CD8-positive, alpha-beta T cell (primary cell): ENCODE measurements at places on chromosomes 4 and X.

- no peak for DNase-seq
Measured at GRCh38 chr4:119035951-119036737, 99.5 kb upstream of the MYOZ2 start.

- DNase-seq, result no peak
Measured at GRCh38 chr4:8835521-8836365, 35.9 kb downstream of the HMX1 start.

DNA sequence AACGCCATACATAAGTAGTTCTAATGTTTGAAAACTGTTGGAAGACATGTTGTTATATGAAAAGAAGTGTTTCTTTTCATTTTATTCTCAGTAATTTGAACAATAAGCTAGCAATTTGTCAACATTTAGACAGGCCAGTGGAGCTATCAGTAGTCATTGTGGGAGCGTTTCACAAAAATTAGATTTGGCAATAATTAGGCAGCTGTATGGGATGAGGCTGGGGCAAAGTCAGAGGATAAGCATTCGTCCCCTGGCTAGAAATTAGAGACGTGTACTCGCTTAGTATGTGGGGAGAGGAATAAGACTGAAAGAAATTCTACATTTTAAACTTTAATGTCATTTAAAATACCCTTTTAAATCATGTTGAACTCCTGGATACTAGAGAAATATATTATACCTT is 70.6 kb downstream of the TMEM144 start:
- no peak for DNase-seq

DNA sequence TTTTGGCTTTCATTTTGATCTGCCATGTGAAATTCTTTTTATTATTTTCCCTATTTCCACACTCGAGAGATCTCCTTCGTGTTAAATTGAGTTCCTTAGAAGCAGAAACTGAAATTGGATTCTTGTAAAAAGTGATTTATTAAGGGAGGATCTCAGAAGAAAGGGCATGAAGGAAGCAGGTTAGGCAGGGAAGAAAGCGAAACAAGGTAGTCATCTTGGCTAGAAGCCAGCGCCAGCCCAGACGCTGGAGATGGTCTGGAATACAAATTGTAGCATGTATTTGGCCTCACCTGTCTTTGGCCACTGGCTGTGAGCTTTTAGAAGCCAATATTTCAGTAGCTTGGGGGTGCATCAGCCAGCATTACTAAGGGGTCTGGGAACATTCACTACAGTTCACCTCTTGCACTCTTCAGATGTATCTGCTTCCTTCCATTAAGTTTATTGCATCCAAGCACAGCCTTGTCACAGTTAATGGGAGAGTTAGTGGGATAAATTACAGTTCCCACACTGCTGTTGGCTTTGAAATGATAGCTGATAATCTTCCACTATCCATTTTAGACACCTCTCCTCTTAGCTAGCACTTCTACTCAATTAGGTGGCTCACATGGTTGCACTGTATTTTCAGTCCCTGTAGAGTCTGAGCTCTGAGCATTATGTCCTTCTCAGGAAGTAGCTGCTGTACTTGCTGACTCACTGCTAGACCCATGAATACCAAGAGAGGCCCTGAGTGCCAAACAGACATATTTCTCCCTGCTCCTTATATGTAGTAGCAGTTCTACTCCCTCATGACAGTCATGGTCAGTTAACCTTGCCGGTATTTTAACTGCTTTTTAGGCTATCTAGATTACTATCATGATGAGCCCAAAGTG is 14.6 kb downstream of the GRXCR1 start:
- DNase-seq, result no peak

DNA sequence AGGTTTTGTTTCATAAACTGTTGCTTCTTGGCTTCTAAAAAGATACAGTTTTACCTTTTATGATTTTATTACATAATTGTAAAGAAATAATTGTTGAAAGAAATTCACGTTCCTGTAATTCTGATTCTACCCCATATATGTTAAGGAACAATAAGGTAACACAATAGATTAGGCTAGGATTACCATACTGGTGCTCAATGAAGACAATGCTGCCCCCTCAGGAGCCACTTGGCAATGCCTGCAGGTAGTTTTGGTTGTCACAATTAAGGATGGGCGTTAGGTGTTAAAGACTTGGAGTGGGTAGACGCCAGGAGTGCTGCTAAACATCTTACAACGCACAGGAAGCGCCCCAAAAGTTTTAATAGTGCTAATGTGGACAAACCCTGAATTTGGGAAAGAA is 133.2 kb downstream of the NLGN4X start:
- no peak for DNase-seq

- no peak for DNase-seq
Measured at GRCh38 chr4:52715914-52716313, 35.3 kb downstream of the ERVMER34-1 start.

- no peak for DNase-seq
Measured at GRCh38 chrX:11664211-11665167, 1.2 kb downstream of the ARHGAP6 start.

GRCh38 chr4:130110189-130110588 is 1014.2 kb downstream of the C4orf33 start:
- DNase-seq, result no peak

- no peak for DNase-seq
Measured at GRCh38 chrX:153728095-153728494, 3.4 kb downstream of the ABCD1 start.

DNA sequence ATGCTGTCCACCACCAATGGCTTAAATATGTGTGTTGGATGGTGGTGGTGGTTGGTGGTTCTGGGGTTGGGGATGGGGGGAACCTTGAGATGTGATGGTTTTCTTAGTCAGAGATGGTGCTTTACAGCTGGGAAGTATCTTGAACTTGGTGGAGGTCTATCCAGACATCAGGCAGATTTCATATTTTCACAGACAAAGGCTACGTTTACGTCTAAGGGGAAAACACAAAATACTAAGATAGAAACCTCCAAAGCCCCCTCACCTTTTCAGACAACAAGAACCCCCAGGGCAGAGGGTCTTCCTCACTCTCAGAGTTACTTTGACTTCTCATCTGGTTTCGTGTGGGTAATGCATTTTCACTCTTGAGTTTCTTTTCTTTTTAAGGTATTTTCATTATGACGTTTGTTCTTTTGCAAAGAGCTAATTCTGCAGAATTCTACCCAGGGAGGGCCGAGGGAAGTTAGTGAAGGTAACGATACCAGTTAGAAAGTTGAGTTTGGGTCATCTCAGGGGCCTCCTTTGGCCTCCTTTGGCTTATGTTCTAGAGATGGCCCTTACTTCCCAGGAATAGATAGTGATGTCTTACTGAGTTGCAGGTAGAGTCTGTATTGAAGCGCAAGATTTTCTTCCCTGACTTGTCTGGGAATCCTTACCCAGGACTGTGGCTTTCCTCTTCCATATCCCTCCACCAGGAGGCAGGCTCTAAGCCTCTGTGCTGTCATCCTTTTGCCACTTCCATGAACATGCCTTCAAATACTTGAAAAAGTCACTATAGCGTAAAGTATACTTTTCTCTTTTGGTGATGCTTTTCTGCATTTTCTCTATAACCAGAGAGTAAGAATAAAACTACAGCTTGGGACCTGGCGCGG is 31.9 kb downstream of the RHOH start:
- peak; percentile 65 for DNase-seq

- DNase-seq, result no peak
Measured at GRCh38 chrX:38214551-38215531, 5.8 kb downstream of the SRPX start.

- no peak for DNase-seq
Measured at GRCh38 chr4:101232074-101232776, 115.1 kb downstream of the PPP3CA start.

DNA sequence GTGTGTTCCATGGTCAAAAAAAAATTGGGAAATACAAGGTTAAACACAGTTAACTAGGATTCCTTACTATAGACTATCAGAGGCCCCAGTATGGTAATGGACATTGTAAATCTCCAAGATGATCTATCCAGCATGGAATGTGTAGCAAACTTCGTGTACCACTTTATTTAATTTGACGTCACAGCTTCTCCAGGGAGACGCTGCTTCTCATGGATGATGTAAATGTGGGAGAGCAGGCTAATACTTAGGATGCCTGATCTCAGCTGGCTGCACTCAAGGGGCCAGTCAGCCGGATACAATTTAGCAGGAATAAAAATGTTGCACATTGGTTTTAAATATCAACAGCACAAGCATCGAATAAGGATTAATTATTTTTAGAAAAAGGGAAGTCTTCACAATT is 111.7 kb upstream of the HPF1 start:
- no peak for DNase-seq

DNA sequence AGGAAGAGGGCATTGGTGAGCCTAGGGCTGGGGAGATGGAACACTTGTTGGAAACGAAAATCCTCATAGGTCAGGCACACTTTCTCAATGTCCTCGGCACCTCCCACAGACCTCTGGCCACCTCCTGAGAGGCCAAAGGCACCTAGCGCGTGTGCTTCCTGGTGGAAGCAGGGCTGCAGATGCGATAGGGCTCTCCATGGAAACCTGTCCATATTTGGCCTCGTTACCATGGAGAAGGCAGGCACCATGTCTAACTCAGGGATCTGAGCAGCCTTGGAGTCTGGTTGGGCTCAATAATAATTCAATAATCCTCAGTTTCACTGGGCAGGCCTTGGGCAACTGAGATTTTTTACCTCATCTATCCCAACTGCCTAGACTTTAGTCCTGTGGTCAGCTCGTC is 58.3 kb downstream of the RAI2 start:
- DNase-seq, result no peak

GRCh38 chr4:14087921-14088320 is 460.4 kb upstream of the BOD1L1 start:
- DNase-seq, result no peak

- DNase-seq, result no peak
Measured at GRCh38 chr4:673349-674091, 556 bp downstream of the ATP5ME start.

- no peak for DNase-seq
Measured at GRCh38 chrX:125205133-125205917, 114.3 kb upstream of the TEX13C start.

GRCh38 chr4:168587411-168588125 is 90.7 kb downstream of the PALLD start:
- DNase-seq, result no peak
